C1 segment of cervical spinal cord (tissue), 14 donors: ENCODE measurements at places on chromosomes 7 and 10.

DNA sequence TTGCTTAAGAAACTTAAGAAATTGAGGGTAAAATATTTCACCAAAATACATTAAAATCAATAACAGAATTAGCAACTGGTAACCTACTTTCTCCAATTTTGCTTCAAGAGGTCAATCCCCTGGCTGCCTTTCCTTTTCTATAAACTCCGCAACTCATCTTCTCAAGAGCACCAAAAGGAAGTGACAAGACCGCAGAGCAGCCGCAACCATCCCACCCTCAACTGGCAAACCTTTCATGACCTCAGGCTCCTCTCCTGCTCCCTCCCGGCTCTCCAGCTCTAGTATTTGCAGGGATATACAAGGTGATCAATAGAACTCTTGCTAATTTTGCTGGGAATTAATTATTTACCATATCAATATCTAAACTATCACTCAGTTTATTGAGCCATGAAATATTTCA lies 88.9 kb downstream of the ATE1 start:
- DNase-seq = no peak

DNA sequence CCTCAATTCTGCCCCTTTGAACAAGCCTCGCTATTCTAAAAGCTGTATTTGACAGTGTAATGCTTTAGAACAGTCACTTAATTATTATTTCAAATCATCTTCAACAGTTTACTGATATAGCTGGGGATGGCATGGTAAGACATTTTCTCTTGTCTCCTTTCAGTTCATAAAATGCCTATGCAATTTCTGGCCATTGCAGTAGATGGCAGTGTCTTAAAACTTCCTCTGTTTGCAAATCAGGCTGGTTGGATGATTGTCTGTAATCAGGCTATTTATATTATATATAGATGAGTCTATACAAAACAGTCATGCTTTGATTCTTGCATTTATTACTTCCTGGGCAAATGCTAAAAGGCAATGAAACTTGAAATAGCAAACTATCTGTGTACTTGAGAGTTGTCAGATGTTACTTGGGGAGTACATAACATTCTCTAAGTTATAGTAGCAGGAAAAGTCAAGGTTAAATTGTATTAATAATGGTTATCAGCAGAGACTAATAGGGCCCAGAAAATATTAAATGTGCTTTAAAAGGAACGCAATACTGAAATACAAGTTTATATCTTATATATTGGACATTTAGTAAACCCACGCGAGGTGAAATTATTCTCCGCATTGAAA lies 55.5 kb upstream of the LHFPL3 start:
- DNase-seq = no peak

DNA sequence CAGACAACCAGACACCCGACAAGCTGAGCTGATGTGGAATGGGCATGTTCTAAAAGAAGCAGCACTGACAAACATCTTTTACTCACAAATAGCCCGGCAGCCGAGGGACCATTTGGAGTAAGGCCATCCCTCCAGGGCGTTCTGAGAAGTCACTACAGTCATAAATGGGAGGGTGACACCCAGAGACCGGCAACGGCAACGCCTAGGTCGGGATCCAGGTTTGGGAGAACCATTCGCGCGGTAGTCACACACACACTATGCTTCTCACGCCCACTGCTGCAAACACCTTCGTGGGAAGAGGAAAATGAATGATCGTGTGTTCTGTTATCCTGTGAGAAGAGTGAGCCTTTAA lies 9.8 kb downstream of the TNS3 start:
- no peak for DNase-seq

- no peak for DNase-seq
These were observed 41.9 kb upstream of the KDM7A start for GRCh38 chr7:140218656-140219055.

DNA sequence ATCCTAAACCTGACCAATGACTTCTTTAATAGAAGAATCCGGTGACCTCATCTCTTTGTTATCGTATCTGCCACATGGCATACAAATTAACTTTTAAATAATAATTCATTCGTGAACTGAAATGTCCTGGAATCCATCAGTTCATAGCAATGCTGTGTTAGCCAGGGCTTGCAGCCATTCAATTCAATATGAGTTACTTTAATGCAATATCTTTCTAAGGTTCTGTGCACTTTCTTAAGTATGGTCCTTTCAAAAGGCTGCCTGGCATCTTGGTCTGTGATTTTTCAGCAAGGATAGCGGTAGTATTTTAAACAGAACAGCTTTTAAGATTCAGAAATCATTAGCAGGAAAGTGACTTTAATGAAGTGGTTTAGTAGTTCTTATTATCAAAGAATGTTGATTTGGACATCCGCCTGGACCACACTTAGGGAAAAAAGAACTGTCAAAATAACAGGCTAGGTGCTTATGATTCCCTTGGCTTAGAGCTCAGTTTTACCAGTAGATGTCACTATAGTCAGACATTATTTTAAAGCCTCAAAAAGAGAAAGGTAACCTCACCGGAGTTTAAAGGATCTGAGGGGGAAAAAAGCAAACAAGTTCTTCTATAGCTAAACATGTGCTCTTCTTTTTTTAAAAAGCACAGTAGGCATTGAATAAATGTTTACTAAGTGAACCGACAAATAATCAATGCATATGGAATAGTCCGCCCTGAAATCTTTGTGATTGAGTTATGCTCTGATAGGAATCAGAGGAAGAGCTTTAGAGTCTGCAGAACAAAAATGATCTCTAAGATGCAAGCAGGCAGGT lies 22.7 kb downstream of the SLC35G1 start:
- DNase-seq = no peak

DNA sequence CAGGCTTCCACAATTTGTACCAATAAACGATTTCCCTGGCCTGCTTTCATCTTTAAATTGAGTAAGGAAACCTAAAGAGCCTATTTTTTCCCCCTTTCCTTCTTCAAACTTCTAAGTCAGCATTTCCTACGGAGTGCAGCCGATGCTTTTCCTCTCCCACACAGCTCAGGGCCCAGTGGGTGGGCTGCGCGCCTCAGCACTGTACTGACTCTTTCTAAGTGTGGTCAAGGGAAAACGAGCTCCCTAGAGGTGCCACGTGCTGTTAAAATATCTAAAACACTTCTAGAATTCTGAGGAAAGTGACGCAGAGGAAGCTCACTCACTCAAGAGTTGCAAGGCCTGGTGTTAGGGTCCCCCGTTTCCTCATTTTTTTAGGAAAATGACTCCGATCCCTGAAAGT lies 29.0 kb downstream of the STEAP1B start:
- DNase-seq = no peak

DNA sequence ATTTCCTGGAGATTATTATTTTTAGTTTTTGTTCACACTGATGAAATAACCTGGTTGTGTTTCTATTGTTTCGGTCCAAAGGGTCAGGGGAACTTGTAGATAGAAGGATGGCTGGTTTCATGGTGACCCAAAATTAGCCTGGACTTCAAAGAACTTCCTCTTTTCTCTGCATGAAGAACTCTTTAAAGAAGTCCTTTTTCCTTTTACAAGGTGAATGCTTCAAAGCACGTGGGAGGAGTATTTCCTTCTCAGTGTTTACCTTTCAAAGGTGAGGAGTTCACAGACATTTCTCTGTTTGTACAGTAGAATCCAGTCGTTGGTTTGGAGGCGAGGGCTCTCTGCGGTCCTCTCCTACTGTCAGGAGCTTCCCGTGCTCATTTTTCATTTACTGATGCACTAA lies 561.7 kb downstream of the GATA3 start:
- no peak for DNase-seq

GRCh38 chr10:16952080-16952479 lies 134.9 kb upstream of the RSU1 start:
- no peak for DNase-seq

DNA sequence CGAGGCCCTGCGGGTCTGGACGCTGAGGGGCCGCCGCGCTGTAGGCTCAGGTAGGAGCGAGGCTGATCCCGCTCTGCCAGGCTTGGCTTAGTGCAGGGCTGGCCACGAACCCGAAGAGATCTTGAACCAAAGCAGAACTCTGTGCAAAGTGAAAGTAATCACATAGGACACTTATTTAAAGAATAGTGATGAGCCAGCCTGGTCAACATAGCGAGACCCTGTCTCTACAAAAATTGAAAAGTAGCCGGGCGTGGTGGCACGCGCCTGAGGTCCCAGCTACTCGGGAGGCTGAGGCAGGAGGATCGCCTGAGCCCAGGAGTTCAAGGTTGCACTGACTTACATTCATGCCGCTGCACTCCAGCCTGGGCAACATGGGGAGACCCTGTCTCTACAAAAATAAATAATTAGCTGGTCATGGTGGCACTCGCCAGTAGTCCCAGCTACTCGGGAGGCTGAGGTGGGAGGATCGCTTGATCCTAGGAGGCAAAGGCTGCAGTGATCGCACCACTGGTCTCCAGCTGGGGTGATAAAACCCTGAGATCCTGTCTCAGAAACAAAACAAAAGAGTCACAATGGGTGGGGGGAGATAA lies 541 bp downstream of the ZSCAN25 start:
- DNase-seq = no peak

GRCh38 chr7:155971180-155971770 lies 159.0 kb upstream of the SHH start:
- DNase-seq = no peak

DNA sequence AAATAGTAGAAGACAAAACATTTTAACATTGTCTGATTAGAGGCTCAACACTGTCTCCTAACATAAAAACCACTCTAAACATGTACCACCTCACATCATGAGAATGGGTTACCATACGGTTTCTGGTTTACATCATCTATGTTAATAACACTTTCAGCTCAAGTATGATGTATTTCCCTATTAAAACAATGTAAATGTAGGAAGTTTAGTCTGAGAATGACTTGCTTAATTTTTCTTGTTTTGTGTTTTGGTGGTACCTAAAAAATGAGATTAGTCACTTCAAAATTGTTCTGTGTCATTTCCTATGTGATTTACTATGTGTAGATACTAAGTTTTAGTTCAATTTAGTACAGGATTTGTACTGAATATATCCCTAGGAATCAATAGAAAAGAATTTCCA lies 195.8 kb upstream of the SEMA3C start:
- DNase-seq = no peak

DNA sequence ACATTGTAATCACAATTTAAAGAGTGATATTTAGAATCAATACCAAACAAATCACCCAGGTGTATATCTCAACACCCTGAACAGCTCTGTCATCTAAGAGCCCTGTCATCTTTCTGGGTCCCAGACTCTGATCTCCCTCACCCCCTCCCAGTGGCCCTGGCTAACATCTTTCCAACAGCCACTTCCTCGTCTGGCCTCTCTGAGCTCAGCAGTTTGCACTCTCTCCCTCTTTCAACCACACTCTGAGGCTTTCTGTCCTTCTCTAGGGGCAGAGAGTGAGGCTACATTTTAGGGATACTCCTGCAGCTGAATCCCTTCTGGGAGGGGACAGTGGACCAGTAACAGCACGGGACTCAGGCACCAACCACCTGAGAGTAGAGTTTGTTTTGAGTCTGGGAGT lies 17.1 kb upstream of the PRRT4 start:
- no peak for DNase-seq

DNA sequence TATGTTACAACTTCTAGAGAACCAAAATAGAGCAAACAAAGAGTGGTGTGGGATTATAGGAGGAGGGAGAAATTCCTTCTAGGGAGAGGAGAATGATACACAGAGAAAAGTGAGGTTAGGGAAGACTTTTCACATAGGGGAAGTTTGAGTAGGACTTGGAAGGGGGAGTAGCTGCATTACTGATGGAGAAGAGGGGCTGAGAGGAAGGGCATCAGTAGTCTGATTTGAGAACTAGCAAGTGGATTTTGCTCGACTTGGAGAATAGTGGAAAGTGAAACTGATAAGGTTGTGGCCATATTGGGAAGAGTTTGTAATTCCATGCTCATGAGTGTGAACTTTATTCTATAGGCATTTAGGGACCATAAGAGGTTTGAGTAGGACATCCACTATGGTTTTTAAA lies 6.1 kb downstream of the NRF1 start:
- no peak for DNase-seq

DNA sequence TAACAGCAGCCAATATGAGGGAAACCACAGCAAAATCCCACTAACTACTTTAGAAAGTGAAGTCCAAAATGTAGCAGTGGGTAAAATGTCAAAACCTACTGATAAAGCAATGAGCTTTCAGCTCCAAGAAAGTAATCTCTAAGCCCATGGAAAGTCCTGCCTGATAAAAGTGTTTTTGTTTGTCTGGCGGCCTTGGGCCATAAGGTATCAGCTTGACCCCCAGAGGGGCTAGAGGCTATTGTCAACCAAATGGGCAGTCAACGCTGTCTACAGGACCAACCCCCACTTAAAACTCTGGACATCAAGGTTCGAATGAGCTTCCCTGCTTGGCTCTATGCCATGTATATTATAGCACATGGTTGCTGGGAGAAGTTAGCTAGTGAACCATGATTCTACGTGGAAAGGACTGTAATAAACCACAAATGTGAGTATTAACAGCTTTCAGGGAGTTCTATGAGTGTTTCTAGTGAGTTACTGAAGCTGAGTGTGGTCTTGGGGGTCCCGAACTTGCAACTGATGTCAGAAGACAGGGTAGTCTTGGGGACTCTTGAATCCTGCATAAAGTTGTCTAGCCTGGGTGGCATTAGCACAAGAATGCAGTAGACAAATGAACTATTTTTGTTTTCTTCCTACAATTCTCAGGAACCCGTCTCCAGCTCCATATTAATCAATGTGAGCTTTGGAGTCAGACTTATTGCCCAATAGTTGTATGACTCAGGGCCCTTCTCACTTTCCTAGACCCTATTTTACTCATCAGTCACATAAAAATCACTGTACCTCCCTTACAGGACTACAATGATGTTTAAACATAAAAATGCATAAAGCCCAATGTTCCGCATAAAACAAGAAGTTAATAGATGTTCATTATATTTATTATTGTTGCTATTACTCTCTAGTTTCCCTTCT lies 164.9 kb downstream of the DGKI start:
- no peak for DNase-seq

- no peak for DNase-seq
These were observed 9.8 kb downstream of the CEP41 start for GRCh38 chr7:130430841-130431666.

GRCh38 chr10:100894589-100895294 lies 18.0 kb upstream of the SLF2 start:
- DNase-seq = no peak

GRCh38 chr7:40047661-40048060 lies 86.8 kb downstream of the MPLKIP start:
- no peak for DNase-seq

DNA sequence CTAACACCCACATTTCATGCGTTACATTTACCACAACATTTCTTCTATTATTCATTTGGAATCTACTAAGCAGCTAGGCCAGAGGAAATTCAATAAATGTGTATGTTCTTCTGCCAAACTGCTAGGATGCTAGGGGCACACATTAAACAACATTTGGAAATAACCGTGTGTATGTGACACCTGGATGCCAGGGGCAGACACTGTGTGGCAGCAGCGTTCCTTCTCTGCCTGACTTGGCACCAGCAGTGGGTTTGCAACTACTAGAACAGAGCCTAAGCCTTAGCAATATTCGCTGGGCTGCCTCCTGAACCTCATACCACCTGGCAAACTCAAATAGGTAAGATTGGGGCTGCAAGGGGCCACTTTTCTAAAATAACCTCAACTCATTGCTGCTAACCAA lies 182.1 kb downstream of the CHCHD3 start:
- DNase-seq = no peak

- DNase-seq = no peak
These were observed 60.4 kb downstream of the NUDCD3 start for GRCh38 chr7:44430054-44430453.
